Spleen (tissue), 13 donors: ENCODE measurements at places on chromosomes 12 and 14. TPM values are rescaled to one million over a fixed set of nuclear protein-coding genes. Genes with fewer than 3 reads are reported as not detected.

The YLPM1 gene
- polyA plus RNA-seq, result 19.3 TPM

The SMOC1 gene
- 6.1 TPM for polyA plus RNA-seq

GRCh38 chr14:74627076-74627475, 15.0 kb upstream of the LTBP2 start:
- no peak for DNase-seq

DNA sequence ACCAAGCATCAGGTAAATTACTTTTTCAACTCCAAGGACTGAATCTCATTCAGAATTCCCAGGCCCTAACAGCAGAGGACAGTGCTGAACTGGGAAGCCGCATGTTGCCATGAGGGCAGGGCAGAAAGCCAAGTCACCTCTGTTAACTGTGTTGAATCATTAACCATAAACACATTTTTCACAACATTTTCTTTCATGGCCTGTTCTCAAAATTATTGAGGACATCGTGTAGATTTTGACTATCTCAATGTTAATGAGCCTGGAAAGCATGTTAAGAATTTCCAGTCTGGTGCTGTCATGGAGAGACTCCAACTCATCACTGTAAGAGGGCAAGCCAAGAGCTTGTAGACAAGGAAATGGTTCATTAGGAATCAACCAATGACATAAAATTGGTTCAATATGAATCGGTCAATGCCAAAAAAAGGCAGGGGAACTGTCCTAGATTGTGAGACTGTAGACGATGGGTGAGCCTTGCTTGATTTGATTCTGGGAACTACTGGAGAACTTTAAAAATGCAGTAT, 33.7 kb downstream of the CPM start:
- DNase-seq, result no peak

DNA sequence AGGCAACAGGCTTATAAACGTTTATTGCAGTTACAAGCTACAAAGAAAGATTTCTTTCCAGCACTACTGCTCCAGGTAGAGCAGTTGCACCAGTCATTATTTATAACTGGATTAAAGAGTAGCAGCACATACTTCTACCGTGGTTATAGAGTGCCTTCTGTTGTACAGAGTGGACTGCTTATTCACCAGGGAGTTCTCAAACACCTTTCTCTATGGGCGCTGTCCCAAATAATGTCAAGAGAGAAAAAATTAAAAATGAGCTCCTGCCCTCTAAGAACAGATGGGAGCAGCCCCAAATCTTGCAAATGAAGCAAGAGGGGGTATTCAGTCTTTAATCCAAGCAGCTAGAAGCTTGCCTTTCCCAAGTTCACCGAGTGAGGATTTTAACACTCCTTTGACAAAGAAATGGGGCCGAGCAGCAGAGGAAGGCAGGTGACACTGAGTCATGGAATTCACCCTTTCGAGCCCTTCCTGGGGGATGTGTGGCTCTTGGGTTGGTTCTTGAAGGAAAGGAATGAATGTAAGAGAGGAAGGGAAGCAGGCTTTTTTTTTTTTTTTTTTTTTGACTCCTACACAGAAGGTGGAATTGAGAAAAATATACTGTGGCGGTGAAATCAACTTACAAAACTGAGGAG, 181.2 kb downstream of the PRKCH start:
- no peak for DNase-seq

DNA sequence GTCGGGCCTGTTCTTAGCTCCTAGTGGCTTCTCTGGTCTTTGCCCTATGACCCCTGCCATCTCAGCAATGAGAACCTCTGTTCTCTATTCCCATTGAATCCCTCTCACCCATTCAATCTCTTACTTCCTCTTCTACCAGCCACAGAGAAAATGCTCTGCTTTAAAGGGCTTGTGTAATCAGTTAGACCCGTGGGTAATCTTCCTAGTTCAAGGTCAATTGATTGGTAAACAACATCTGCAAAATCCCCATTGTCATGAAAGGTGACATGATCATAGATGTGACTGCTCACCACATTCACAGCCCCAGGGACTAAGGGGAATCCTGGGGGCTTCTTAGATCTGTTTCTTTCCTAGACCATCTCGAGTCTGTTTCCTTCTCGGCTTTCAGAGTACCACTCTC, 7.2 kb upstream of the CCDC197 start:
- DNase-seq, result no peak

- DNase-seq, result no peak
Measured at GRCh38 chr12:56518570-56518969, 3.0 kb upstream of the RBMS2 start.

- no peak for DNase-seq
Measured at GRCh38 chr12:25352083-25352918, 101.6 kb upstream of the KRAS start.

- DNase-seq, result no peak
Measured at GRCh38 chr12:115464111-115464581, 780.2 kb upstream of the TBX3 start.

GRCh38 chr12:6603095-6603567, 4.0 kb downstream of the CHD4 start:
- no peak for DNase-seq

GRCh38 chr12:121989276-121990113, 32.2 kb upstream of the BCL7A start:
- DNase-seq, result no peak
